ENCODE measurements at places on chromosomes 5 and 9.

- DNase-seq = peak; percentile 75
These were observed 13.3 kb upstream of the RECK start for GRCh38 chr9:36023260-36024048.

DNA sequence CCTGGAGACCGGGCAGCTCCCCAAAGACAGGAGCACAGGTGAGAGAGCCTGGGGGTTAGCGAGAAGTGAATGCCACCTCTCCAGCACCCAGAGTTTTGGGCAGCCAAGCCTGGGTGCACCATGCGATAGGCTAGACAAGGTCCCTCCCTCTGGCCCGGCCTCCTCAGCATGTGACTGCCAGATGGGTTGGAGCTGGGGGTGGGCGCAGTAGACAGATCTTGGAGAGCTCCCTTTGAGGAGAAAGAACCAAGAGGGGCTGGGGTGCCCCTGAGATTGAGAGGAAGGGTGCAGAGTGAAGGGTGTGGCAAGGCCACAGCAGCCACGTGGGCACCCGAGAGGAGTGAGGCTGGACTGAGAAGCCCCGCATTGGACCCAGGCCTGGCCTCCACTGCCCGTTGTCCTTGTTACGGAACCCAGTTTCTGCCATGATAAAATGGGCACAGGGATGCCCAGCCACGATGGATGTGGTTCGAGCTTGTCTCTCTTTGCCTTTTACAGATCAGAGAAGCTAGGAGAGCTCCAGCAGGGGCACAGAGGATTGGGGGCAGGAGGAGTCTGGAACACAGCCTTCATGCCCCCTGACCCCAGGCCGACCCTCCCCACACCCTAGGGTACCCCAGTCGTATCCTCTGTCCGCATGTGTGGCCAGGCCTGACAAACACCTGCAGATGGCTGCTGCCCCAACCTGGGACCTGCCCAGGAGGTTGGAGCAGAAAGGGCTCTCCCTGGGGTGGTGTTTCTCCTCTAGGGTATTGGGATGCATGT is 1.4 kb downstream of the TMEM141 start:
- no peak for DNase-seq

GRCh38 chr5:61687371-61687770 is 355.3 kb downstream of the ZSWIM6 start:
- no peak for DNase-seq

GRCh38 chr5:10401498-10401897 is 40.2 kb upstream of the ROPN1L start:
- no peak for DNase-seq

- DNase-seq = no peak
These were observed 61.7 kb downstream of the SH3TC2 start for GRCh38 chr5:149001162-149001561.

GRCh38 chr5:177367323-177367848 is 9.7 kb downstream of the RGS14 start:
- no peak for DNase-seq

DNA sequence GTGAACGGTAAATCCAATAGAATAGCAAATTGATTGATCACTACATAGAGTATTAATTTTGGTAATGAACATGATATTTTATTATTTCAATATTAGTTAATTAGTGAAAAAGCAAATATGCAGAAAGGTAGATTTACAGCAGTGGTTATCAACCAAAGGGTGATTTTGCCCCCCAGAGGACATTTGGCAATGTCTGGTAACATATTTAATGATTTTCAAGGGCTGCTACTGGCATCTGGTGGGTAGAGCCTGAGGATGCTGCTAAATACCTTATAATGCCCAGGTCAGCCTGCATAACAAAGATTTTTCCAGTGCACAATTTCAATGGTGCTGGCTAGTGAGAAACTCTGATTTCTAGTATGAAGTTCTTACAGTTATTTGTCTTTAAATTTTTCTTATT is 1313.7 kb downstream of the PTPRD start:
- DNase-seq = no peak

DNA sequence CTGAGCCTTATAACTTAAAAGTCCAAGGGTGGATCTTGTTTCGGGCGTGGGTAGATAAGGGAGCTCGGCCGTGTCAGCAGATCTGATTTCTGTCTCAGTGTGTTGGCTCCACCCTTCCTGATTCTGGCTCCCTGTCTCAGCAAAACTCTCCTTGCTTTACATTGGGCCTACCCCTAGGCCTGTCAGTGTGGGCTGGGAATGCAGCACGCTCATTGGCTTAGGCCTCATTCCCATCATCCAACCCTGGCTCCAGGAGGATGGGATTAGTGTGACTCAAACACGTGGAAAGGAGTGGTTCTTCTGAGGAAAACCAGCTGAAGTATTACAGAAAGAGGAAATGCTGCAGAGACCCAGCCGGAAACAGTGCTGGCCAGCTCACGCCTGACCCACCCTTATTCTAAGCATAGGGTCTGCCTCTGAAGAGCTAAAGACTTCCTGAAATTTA is 59.9 kb downstream of the ZFAND5 start:
- DNase-seq = peak; percentile 75

GRCh38 chr9:125757834-125758233 is 10.7 kb downstream of the PBX3 start:
- no peak for DNase-seq

- DNase-seq = no peak
These were observed 37.4 kb downstream of the PLPPR1 start for GRCh38 chr9:101065930-101066329.

GRCh38 chr5:110623874-110624273 is 102.6 kb downstream of the TMEM232 start:
- DNase-seq = peak; percentile 72

DNA sequence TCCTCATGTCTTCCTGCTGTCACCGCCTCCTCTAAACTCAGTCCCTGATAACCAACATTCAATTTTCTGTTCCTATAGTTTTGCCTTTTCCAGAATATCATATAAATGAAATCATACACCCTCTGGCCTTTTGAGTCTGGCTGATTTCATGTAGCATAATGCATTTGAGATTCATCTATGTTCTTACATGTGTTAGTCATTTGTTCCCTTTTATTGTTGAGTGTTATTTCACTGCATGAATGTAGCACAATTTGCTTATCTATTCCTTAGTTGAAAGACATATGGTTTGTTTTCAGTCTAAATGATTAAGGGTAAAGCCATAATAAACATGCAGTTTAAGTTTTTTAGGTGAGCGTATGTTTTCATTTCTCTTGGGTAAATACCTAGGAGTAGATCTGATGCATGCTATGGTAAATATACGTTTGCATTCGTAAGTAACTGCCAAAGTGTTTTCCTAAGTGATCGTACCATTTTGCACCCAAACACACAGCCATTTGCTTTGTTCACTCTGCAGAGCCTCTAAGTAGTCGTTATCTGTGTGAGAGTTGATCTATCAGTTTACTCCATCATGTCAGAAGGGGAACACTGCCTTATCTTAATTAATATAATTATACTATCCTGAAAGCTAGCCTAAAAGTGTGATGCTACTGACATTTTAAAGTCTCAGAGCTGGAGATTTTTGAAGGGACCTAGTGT is 460.8 kb downstream of the DMAC1 start:
- DNase-seq = no peak

DNA sequence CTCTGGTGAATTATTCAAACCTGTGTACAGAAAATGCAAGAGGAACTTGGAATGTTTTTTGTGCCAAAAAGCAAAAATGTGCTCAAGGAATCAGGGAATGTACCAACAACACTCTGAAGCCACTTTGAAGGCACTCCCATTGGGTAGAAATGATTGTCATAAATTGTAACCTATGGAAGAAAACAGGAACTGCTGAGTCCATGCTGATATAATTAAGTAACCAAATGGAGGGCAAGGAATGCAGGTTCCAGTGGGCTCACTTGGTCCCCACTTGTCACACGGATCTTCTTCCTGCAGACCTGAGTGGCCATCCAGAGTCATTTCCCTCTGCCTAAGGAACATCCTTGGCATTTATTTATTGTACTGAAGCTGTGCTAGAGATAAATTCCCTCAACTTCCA is 2.9 kb upstream of the LCN6 start:
- DNase-seq = no peak

GRCh38 chr5:114665551-114665950 is 303.7 kb downstream of the KCNN2 start:
- no peak for DNase-seq

GRCh38 chr9:100056561-100056960 is 42.2 kb downstream of the ERP44 start:
- DNase-seq = no peak

DNA sequence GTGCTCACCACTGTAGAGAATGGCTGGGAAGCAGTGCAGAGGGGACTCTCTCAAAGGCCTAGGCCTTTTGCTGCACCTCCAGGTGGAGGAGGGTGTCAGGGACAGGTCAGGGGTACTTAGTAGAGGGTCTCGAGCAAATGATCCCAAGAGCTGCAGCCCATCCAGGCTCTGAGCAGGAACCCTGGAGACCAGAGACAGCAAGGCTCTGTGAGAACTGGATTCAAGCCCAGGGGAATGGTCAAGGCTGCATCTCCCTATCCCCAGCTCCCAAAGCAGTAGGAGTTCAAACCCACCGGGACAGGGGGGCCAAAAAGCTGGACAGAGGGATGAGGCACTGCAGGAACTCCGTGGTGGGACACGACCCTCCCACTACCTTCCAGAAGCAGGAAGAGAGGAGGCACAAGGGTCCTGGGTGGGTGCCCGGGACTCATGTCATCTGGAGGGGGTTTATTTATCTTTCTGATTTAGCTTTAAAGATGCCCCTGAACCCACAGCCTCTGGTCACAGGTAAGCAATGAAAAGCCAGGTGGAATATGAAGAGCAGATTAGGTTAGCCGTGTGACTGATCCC is 124.8 kb downstream of the MVB12B start:
- DNase-seq = no peak

DNA sequence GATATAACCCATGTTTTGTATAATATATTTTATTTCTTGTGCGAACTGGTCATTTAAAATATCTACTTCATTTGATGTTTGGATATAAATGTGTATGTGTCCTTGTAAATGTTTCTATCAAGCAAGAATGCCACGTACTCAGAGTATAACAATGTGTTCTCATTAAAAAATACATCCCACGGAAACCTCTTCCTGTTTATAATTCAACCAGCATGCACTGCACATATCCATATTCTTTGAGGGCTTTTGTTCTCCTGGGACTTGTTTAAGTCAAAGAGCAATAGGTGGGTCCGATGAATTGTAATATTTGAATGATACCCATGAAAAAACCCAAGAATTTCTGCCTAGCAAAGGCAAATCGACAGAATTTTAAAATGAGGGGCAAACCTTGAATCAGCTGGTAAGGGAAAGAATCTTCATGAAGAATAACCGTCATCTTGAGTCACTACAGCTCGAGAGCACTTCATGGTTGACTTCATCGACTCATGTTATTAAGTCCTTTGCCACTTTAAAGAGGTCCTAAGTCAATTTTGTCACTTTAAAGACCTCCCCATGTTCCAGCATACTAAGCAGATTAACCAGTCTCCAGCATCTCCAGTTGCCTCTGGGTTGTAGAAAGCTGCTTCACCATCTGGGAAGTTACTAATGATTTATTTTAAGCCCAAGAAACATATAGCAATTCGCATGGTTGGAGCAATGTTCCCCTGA is 80.6 kb downstream of the NPR3 start:
- peak; percentile 58 for DNase-seq

- no peak for DNase-seq
These were observed 824.0 kb upstream of the ARRDC3 start for GRCh38 chr5:92207151-92207550.

DNA sequence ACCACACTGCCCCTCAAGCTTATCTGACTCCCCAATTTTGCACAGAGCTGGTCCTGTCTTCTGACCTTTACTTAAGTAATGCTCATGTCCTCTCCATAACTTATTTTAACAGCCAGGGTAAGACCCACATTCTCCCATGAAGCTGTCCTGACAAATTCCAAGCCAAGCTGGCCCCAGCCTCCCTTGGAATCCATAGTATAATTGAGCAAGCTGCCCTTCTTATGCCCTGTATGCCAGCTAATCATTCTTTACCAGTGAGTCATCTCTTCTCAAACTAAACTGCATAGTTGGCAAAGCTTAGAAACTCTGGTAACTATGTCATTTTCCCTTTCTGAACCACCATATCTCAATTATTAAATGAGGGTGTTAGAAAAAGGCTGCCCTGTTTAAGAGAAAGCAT is 92.4 kb downstream of the NFIB start:
- peak; percentile 64 for DNase-seq

GRCh38 chr5:160629003-160629402 is 207.3 kb downstream of the PTTG1 start:
- no peak for DNase-seq

GRCh38 chr9:130107234-130107861 is 53.6 kb downstream of the GPR107 start:
- DNase-seq = peak; percentile 81

- no peak for DNase-seq
These were observed 20.7 kb downstream of the SLIT3 start for GRCh38 chr5:169280286-169280685.

GRCh38 chr5:123810253-123810652 is 298.3 kb downstream of the CSNK1G3 start:
- DNase-seq = no peak

DNA sequence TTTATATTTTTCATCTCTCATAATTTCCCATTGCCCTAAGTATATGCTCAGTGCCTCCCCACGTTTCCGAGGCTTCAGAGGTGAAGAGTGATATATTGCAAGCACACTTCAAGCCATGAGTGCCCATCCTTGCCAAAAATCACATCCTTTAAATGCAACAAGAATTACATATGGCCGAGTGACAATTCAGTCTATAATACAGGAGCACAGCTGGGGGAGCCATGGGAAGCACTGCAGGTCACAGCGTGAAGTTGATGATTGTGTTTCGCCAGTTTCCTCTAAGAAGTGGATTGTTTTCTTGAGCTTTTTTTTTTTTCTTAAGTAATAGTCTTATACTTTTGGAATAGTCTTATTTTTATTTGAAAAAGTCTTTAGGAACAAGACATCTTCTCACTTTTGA is 61.1 kb downstream of the MTRR start:
- DNase-seq = no peak

GRCh38 chr5:109141222-109142200 is 268.3 kb downstream of the PJA2 start:
- no peak for DNase-seq

GRCh38 chr9:1051210-1051583 is 1.0 kb downstream of the DMRT2 start:
- no peak for DNase-seq

- no peak for DNase-seq
These were observed 131.1 kb downstream of the ADAMTSL1 start for GRCh38 chr9:18604767-18605730.

DNA sequence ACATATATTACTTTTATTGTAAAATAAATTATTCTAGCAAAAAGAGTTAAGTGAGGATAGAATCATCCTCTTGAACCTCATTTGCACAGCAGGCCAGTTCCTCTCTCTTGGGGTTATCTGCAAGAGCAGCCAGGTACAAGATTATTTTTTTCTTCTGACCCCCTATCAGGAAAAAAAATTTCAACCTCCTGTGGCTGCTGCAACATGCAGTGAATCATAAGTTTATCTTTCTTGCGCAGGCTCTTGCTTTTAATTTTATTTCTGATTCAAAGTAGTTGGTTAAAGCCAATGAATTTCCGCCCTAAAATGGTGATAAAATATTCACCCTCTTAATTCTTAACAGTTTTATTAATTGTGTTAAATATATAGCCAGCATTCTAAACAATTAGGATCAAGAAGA is 69.7 kb upstream of the PPP3R2 start:
- no peak for DNase-seq

GRCh38 chr9:135874859-135875258 is 32.5 kb downstream of the CAMSAP1 start:
- DNase-seq = no peak

Measured in fibroblast of upper back skin (primary cell).